ENCODE measurements at places on chromosomes 2 and 18. TPM values are rescaled to one million over a fixed set of nuclear protein-coding genes. Genes with fewer than 3 reads are reported as not detected.

SLC66A2 gene
- 20.2 TPM for polyA plus RNA-seq

OSR1 gene
- polyA plus RNA-seq: not detected

CCDC68 gene
- polyA plus RNA-seq: not detected

CLEC4F gene
- polyA plus RNA-seq: not detected

IL18RAP gene
- polyA plus RNA-seq: 0.54 TPM

C2orf42 gene
- 13.0 TPM for polyA plus RNA-seq

CRYGD gene
- not detected for polyA plus RNA-seq

LYPD1 gene
- polyA plus RNA-seq: not detected

HOXD9 gene
- polyA plus RNA-seq: not detected
